Calu3 (cell line): ENCODE measurements at places on chromosomes 7 and 10.
A peak's percentile ranks its signal among the peaks of the same experiment; 100 is the strongest.

GRCh38 chr10:7378602-7379403 lies 32.0 kb downstream of the SFMBT2 start:
- no peak for DNase-seq

- no peak for DNase-seq
Measured at GRCh38 chr7:131522325-131522930, 34.0 kb downstream of the PODXL start.

DNA sequence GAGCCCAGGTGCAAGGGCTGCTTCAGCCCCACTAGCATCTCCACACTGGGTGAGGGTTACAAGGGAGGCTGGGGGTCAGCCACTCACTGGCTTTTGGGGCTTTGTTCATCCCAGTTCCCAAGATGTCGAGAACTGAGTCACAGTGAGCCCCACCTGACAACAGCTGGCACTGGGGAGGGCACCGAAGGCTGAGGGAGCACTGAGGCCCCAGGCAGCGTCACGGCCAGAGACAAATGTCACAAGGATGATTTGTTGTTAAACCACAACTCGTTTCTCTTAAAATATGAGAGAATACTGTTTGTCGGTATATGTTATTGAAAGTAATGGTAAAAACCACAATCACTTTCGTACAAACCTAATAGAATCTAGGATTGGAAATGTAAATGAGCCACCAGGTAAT lies 219.9 kb downstream of the CELF2 start:
- DNase-seq: no peak

GRCh38 chr10:96538683-96539082 lies 25.0 kb upstream of the TLL2 start:
- DNase-seq: no peak

- DNase-seq: peak; percentile 52
Measured at GRCh38 chr7:45985902-45986301, 64.8 kb upstream of the IGFBP3 start.

DNA sequence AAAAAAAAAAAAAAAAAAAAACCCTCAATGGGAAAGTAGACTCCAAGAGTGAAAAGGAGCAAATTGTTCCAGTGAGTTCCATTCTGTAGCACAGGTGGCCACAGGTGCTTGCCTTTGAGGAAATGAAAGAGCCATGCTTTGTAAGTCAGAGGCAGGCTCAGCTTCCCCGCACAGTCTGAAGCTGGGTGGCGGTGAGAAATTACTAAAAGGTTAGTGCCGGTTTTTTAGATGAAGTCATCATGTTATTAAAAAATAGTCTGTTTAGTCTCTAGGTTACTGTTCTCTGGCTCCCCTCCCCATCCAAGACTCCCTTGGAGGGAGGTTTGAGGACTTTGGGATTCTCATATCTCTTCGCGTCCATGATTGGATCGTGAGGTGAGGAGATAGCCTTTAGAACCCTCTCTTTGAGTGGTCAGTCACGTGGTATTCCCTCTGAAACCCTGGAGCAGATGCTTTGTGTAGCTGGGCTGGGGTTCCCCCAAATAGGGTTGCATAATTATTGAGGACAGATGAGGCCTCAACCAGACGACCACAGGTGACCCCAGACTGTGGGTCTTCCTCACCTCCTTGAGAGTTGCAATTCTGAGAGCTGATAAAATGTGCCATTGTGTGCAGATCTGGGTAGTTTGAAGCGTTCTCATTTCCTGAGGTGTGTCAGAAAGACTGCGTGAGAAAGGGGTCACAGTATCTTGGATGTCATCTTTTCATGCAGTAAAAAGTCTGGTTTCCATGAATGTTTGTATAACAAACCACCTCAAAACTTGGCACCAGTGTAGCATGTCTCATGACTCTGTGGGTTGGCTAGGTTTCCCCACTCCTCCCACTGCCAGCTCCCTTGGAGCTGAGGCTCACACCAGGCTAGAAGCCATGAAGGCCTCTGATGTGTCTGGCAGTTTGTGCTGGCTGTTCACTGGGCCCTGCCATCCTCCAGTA lies 27.1 kb downstream of the OGDH start:
- peak; percentile 75 for DNase-seq

GRCh38 chr7:155808549-155809331 lies 3.5 kb downstream of the SHH start:
- peak; percentile 46 for DNase-seq

DNA sequence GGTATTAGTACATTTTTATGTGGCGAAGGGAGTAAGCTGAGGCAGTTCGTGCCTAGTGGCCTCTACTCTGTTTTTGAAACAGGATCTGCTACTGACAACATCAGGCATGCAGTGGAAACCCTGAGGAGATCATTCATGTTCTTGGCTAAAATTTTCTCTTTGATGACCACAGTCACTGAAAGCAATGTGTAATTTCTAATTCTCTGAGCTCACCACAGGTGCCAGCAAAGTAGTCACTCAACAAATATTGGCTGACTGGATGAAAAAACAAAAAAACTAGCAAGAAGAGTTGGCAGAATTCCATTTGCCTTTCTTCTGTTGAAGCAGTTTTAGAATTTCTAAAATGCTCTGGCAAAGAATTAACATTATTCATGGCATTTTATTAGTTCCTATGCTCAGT lies 176.5 kb upstream of the KCTD7 start:
- DNase-seq: no peak
